ENCODE measurements at places on chromosomes 7 and 10. TPM values are rescaled to one million over a fixed set of nuclear protein-coding genes. Genes with fewer than 3 reads are reported as not detected.

JCAD gene
- 124 TPM for total RNA-seq

FAM237B gene
- total RNA-seq, result not detected

TLX1 gene
- total RNA-seq, result not detected

LIPK gene
- not detected for total RNA-seq

GNG11 gene
- 256 TPM for total RNA-seq

EXOC6 gene
- 178 TPM for total RNA-seq

NUDT13 gene
- total RNA-seq, result 1.4 TPM

PRLHR gene
- total RNA-seq, result not detected

GNAT3 gene
- total RNA-seq, result not detected

TRIM74 gene
- not detected for total RNA-seq

NUTM2E gene
- total RNA-seq, result not detected

PIP gene
- total RNA-seq, result not detected

RASA4B gene
- total RNA-seq, result 8.3 TPM

SEMA3C gene
- total RNA-seq, result 0.16 TPM

CHAT gene
- not detected for total RNA-seq

KIAA1549 gene
- total RNA-seq, result 1.1 TPM

SCIN gene
- total RNA-seq, result 0.13 TPM

RBP4 gene
- total RNA-seq, result not detected

SPDYE16 gene
- total RNA-seq, result under 0.01 TPM

EMX2 gene
- not detected for total RNA-seq

GSDME gene
- total RNA-seq, result 22.5 TPM

FAM24B gene
- 4.2 TPM for total RNA-seq

SYNPO2L gene
- not detected for total RNA-seq

STEAP4 gene
- not detected for total RNA-seq

ASNS gene
- total RNA-seq, result 7.3 TPM

MET gene
- 33.5 TPM for total RNA-seq

CCDC172 gene
- total RNA-seq, result not detected

OR2A1 gene
- total RNA-seq, result not detected

ATRNL1 gene
- total RNA-seq, result not detected

CABCOCO1 gene
- total RNA-seq, result 0.06 TPM

CRYGN gene
- total RNA-seq, result not detected

IDI2 gene
- total RNA-seq, result not detected

FAM131B gene
- total RNA-seq, result 0.44 TPM

UCMA gene
- not detected for total RNA-seq

IGF2BP3 gene
- total RNA-seq, result 15.0 TPM

CDK1 gene
- total RNA-seq, result 33.7 TPM
